NCI-H146 (cell line): ENCODE measurements at places on chromosomes 5 and 9.

- DNase-seq: no peak
Observed at GRCh38 chr9:87844506-87844905, 38.2 kb upstream of the SPATA31E1 start.

DNA sequence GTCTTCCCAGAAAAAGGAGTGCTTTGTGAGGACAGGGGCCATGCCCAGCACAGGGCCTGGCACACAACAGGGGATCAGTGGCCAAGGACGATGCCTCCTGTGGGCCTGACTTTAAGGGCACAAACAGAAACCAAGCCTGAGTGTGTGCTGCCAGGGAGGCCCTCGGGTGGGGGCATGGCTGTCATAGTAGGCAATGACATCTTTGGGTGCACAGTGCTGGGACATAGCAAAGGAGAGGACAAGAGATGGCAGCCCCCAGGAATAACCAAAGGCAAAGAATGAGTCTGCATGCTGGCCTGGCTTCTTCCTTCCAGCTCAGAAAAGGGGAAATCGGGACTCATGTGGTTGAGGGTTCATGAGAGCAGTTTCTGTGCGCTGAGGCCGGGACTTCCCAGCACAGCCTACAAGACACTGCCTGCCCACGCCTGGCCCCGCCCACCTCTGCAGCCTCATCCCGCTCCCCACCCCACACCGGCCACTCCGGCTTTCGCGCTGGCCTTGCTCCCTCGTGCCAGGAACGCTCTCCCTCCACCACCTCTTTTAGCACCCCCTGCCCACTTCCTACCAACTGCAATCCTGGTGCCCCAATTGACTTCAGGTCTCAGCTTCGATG is 13.8 kb upstream of the LHX2 start:
- no peak for DNase-seq

- DNase-seq: no peak
Observed at GRCh38 chr5:151097820-151098767, 17.3 kb upstream of the TNIP1 start.

DNA sequence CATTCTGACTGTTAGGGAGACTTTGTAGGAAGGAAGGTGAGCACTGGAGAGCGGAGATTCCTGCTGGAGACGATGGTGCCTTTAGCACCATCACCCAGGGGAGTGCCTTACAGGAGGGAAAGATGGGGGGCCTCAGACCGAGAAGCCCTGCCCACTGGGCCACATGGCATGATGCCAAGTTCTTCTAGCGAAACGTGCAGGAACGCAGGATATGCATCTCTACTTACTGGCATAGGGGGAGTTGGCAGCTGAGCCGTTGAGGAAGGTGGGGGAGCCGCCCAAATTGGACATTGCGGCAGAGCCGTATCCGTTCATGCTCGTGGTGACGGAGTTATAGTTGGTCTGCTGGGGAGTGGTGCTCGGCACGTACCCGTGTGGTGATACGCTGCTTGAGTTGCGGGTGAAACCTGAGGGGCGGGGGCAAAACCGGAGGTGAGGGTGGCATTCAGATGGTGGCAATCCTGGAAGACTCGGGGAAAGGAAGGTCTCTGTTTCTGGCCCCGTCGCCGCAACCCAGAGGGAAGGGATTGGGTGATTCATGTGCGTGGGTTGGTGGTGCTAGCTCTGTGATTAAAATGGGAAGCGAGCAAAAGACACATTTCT is 387.7 kb downstream of the EBF1 start:
- DNase-seq: no peak

DNA sequence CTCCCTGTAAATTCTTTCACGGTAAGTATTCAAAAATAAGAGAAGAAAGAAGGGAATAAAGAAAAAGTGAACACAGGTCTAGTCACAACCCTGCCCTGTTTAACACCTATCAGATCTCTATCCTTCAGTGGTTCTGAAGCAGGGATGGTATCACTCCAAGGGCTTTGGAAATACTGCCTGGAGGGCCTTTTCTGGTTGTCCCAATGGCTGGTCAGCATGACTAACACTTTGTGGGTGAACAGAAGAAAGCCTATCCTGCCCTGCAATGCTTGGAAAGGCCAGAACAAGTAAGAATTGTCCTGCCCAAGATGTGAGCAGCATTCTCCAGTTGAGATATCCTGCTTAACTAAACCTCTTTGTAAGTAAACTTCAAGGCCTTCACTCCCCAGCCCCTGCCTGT is 124.9 kb downstream of the TMEM167A start:
- no peak for DNase-seq

- DNase-seq: no peak
Observed at GRCh38 chr9:103997856-103998370, 96.2 kb upstream of the SMC2 start.

GRCh38 chr9:92728831-92729734 is 35.5 kb downstream of the BICD2 start:
- DNase-seq: no peak

GRCh38 chr5:66333192-66333591 is 189.1 kb downstream of the SREK1 start:
- no peak for DNase-seq

DNA sequence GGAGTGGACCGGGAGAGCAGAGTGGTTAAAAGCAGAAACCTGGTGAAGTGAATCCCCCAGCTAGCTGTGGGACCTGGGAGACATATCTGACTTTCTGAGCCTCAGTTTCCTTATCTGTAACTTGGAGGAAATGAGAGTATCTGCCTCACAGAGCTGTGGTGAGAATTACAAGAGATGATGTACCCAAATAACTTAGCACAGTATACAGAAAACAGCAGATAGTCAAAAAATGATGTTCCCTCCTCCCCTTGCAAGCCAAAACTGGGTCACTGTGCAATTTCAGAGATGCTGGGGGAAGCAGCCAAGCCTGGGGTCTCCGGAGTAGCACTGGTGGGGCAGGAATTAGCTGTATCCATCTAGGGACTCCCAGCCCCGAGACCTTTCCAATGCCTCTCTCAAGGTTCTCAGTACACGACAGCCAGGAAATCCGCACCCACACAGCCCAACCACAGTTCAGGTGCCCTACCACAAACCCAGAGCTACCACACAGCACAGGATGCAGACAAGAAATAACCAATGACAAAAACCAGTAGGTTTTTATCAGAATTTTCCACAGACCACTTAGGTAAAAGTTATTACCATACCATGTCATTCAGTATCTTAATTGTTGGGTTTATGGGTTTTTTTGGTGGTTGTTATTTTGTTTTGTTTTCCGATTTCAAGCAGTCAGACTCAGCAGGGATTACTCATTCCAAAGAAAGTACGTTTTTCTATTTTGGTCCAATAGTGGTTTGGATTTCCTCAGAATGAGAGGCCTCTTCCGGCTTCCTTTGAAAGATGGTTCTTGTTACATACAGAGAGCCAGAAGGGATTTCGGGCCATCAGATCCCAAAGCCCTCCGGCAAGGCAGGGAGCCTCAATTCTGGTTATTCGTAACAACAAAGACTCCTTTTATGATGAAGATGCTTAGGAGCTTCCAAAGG is 4.9 kb upstream of the HRH2 start:
- DNase-seq: no peak

DNA sequence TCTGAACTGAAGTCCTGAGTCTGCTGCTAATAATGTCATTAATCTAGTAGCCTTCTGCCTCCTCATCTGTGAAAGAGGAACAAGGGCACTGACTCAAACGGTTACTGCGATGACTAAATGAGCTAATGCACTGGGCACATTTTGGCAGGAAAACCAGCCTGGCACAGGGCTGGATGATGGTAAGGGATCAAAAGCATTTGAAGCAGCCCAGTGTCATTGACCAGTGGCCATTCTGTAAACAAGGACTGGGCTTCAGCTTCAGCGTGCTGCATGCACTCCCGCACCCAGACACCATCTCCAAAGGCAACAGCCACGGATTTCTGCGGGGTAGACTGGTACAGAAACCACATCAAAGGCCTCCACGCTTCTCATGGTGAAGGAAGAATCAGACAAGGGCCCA is 8.0 kb downstream of the GCNT4 start:
- no peak for DNase-seq

DNA sequence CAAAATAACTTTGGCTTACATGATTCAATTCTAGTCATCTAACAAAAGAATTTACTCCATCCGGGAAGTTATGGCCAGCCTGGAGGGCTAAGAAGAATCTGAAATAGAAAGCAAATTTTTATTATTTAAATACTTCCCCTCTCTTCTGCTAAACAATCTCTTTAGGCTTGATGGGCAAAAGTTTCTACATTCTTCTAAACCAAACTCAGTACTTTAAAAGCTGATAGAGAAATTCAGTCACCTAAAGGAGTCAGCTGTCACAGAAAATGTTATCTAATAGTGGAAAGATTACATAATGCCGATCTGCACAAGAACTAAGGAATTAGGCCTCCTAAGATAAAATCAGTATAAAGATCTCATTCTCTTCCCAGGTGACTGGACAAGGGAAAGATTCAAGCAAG is 32.4 kb downstream of the GNAQ start:
- no peak for DNase-seq

GRCh38 chr9:22986556-22986955 is 539.9 kb downstream of the DMRTA1 start:
- DNase-seq: no peak

GRCh38 chr5:9156282-9156681 is 389.6 kb downstream of the SEMA5A start:
- no peak for DNase-seq

DNA sequence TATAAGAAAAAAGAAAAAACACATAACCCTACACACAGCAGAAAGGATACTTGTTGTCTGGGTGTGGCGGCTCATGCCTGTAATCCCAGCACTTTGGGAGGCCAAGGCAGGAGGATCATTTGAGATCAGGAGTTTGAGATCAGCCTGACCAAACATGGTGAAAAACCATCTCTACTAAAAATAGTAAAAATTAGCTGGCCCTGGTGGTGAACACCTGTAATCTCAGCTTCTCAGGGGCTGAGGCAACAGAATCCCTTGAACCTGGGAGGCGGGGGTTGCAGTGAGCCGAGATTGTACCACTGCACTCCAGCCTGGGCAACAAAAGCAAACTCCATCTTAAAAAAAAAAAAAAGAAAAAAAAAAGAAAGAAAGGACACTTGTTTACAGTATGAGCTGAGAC is 147.6 kb upstream of the PITX1 start:
- no peak for DNase-seq

DNA sequence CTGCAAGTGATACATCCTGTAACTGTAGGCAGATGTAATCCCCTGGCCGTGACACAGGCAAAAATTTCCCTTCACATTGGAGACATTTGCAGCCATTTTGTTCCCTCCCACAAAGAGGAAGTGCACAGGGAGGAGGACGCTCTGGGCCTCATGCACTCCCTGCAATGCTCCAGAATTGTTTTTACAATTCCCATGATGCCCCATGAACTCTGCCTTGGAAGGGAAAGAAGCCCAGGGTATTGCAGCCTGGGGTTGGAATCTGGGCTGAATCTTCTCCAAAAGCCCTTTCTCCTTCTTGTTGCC is 491.7 kb downstream of the CCDC171 start:
- no peak for DNase-seq

DNA sequence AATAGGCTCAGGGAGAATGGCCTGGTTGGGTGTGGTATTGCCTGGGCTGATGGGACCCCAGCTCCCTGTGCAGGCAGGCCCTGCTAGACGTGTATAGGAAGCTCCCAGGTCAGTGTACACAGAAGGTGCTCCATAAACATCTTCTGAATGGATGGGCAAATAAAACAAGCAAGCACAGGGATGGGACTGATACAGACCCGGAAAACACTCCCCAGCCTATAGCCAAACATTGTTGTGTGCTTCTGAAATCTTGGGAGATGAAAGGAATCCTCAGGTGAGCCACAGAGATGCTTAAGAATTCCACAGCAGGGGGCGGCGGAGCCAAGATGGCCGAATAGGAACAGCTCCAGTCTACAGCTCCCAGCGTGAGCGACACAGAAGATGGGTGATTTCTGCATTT is 151.8 kb downstream of the ENTREP1 start:
- no peak for DNase-seq

DNA sequence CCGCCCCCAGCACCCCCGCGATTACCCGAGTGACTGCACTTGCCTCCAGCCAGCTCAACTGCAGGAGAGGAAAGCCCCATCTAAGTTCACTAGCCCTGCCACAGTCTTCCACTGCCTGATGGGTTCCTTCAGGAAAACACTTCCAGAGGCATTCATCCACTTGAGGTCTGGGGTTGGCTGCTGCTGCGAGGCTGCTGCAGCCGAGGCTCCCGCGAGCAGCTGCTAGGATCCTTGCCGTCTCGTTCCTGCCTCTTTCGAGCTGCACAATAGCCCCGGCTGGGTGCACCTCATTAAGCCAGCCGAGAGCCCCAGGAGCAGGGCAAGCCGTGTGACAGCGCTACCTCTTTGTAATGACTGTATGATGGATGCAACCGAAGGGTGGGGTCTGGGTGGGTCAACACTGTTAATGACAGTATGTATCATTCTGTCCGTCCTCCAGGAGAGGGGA is 24.2 kb upstream of the ELAVL2 start:
- DNase-seq: peak; percentile 49

- no peak for DNase-seq
Observed at GRCh38 chr9:127451608-127451857, 223 bp downstream of the LRSAM1 start.

- DNase-seq: no peak
Observed at GRCh38 chr9:112224401-112225289, 49.5 kb upstream of the SUSD1 start.

DNA sequence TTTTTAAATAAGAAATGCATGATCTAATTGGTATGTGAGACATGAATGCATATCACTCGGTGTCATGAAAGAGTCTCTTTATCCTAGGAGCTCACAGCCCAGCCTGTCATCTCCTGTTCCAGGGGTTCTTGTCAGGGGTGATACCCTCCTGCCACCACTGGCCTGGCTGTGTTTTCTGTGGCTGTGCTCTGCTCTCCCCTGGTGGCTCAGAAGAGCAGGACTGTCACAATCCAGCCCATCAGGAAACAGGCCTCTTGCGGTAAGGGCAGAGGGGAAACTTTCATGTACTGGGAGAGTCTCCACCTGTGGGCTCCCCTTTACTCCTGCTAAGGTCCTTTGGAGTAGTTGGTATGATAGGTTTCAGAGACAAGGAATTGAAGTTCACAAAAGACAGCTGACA is 240.2 kb upstream of the GLRA1 start:
- DNase-seq: no peak

- DNase-seq: no peak
Observed at GRCh38 chr9:129671065-129671464, 5.6 kb downstream of the PRRX2 start.

GRCh38 chr5:161471211-161471950 is 75.1 kb downstream of the GABRB2 start:
- DNase-seq: no peak

- DNase-seq: no peak
Observed at GRCh38 chr9:12958708-12959107, 183.9 kb downstream of the LURAP1L start.

DNA sequence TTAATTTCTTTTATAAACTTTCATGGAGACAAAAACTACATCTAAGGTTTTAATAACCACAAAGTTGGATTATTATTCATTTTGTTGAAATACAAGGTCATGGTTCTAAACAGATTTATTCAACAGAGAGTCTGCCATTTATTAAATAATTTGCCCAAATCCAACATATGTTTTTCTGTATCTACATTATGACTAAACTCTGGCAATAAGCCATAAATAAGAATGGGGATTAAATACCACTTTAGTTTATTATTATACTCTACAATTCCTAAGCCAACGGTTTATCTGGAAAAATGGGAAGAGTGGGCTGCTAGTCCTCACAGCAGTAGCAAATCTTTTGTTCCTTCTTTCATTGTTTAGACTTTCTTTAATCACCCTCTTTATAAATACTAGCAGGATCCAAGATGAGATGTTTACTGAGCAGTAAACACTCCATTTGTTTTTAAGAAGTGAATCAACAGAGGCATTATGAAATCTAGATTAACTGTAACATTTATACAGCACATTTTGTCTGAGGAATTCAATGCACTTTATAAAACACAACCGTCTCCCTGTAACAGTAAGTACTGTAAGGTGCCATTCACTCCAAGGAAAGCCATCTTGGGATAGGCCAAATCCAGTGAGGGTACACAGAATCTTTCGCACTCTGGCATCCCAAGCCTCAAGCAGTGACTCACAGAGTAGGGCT is 89.7 kb downstream of the DROSHA start:
- DNase-seq: no peak
